ENCODE measurements at places on chromosomes 7 and 10.

DNA sequence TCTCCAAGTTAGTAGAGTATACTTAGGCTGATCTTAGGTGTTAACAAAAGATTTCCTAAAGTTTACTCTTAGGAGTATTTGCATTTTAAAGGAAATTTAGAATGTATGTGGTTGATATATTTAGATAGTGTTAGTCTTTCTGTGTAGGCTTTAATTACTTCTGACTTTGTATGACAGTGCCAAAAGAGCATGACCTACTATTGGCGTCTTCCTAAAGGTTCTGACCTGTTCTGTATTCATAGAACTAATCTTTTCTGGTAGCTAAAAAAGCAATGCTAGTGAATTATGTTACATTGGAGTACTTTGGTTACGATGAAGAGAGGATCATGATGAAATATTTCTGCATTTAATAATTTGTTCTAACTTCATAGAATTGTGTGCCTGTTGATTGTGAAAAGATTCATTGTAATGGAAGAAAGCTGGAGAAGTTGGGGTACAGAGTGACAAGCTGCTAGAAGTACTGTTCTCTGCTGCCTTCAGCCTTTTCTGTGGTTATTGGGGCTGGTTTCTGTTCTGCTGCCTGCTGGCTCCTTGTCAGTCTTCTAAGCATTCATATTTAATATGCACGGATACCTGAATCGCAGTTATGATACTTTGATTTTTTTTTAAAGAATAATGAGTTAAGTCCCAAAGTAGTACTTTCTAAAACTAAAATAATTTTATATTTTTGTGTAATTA, 13.2 kb downstream of the WAC start:
- no peak for DNase-seq

DNA sequence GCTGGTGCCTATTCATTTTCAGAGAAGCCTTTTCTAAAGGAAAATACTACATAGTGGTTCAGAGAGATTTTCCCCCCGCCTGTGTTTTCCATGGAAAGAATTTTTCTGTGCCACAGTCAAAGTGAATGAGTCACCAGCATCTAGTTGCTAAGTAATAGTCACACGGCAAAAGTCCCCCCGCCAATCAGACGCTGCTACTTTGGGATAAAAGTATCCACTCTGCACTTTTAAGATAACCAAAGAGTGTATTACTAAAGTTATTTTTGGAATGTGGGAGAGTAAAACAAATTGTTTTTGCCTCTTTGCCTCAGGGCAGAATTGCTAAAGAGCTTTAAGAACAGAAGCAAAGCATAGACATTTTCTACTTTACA, 23.5 kb downstream of the ABLIM1 start:
- peak; percentile 80 for DNase-seq

GRCh38 chr7:86788948-86789347, 145.2 kb downstream of the GRM3 start:
- no peak for DNase-seq

- DNase-seq = no peak
Measured at GRCh38 chr10:45429790-45430189, 55.8 kb downstream of the ALOX5 start.

DNA sequence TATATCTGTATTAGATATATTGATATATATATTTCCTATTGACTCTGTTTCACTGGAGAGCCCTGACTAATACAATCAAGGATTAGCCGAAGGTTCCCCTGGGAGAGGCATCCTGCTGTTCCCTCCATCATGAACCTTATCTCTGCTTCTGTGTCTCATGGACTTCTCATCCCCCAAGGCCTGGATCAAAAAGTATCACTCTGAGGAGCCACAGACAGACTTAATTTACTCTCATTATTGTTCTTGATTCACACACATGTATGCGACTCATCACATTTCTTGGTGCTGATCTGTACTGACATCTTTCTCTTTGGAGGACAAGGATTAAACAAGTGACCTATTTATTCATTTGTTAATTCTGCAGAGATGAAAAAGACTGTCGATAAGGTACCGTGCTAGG, 550.2 kb downstream of the KCNMA1 start:
- DNase-seq = no peak

DNA sequence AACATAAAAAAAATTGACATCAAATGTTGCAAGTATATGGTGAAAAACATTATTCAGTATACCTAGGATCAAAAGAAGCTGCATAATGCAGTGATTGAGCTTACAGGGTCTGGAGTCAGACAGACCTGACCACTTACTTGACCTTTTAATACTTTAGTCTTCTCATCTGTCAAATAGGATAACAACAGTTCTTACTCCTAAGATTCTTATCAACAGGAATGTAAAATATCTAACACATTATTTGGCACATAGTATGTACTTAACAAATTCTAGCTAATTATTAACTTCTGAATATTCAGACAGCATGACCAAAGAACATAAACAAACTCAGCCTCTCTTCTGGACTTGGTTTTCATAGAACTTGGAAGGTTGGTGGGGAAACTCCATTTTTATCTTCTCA, 45.6 kb upstream of the PIP4K2A start:
- DNase-seq = no peak

GRCh38 chr10:61871487-61871886, 30.0 kb upstream of the ARID5B start:
- no peak for DNase-seq

- no peak for DNase-seq
Measured at GRCh38 chr10:759898-760477, 70.5 kb upstream of the DIP2C start.

DNA sequence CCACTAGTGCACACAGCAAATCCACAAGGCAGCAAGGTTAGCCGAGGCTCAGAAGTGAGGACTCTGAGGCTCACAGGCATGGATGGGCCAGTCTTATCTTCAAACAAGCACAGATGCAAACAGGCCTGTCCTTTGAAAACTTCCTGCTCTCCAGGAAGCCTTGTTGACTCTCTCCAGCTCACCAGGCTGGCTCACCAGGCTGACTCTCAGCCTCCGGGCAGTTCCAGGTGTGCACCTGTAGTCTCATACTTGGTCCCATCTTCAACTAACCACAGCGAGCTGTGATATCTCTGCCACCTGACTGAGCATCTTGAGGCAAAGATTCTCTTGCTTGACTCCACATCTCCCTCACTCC, 173.9 kb upstream of the ZMIZ1 start:
- DNase-seq = no peak

- peak; percentile 40 for DNase-seq
Measured at GRCh38 chr10:3825244-3825643, 40.2 kb upstream of the KLF6 start.

- DNase-seq = no peak
Measured at GRCh38 chr10:87000491-87000890, 19.6 kb upstream of the FAM25A start.

GRCh38 chr7:142863891-142864685, 9.2 kb downstream of the EPHB6 start:
- DNase-seq = no peak

- DNase-seq = no peak
Measured at GRCh38 chr7:22853674-22854157, 31.1 kb upstream of the TOMM7 start.

DNA sequence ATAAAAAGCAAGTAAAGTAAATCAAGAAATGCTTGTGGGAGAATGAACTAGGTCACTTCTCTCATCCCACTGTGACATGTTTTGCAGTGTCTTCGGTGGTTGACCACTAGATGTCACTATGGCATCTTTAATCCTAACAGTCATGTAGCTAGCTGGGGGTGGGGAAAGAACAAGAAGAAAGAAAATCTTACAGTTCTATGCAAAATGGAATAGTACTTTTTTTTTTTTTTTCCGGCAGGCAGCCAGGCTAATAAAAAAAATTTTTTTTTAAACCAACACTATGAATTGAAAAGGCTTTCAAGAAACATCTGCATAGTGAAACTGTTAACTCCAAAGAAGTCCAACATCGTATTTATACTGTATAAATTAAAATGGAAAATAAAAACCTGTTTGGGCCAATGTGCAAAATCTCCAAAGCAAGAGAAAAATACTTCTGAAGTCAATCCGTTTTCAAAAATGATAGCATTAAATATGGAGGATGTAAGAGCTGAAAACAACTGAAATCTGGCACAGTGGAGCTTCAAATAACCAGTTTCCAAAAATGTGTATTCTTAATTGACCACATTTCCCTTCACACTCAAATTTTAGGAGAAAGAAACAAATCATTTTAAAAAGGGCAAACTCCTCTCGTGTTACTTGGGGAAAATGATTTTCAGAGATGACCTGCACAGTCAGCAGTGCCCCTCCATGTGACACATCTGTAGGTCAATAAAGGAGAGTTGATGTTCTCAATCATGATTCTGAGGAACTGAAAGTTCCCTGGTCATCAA, 38.5 kb downstream of the CDK1 start:
- peak; percentile 70 for DNase-seq

- no peak for DNase-seq
Measured at GRCh38 chr7:139821349-139822105, 7.5 kb upstream of the TBXAS1 start.

DNA sequence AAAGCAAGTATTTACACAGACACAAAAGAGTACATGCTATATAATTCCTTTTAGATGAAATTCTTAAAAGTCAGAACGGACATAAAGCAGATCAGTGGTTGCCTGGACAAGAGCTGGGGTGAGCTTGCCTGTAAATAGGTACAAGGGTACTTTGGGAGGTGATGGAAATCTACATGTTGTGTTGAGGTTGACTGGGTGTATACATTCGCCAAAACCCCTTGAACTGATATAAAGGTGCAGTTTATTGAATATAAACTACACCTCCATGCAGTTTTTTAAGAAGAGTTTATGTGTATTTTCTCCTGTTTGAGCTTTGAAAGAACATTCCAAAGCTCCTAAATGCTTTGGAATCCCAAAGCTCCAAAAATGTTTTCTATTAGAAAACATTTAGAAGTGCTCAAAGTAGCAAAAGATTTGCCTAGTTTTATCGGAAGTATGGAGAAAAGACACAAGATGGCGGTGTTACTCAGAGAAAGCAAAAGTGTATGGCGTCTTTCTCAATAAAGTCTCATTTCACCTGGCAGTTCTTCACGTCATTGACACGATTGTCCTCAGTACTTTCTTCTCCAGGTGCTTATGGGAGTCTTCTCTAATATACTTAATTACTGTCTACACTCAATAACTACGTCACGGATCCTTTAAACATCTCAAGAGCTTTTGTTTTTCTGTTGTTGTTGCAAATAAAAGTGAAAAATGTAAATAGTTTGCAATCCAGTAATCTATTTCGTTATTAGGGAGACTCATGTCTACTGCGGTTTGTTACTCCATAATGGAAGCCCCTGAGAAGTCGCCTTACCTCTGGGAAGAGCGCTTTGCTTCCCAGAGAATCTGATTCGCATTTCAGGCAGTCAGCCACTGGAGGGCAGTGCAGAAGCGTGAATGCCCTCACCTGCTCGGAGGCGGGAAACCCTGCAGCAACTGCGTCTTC, 14.7 kb upstream of the SEC61G start:
- peak; percentile 69 for DNase-seq
